ENCODE measurements at places on chromosomes 16 and 17. TPM values are rescaled to one million over a fixed set of nuclear protein-coding genes. Genes with fewer than 3 reads are reported as not detected.

Gene METTL23
- 16.4 TPM for total RNA-seq

Gene FZD2
- 18.1 TPM for total RNA-seq

Gene UMOD
- total RNA-seq = not detected

Gene KIF18B
- total RNA-seq = 0.77 TPM

Gene RNF227
- total RNA-seq = 1.7 TPM

Gene MYL4
- total RNA-seq = not detected

Gene PLA2G10
- not detected for total RNA-seq

Gene PRSS27
- total RNA-seq = 1.1 TPM

Gene CA4
- total RNA-seq = not detected

Gene SLC25A19
- 3.3 TPM for total RNA-seq

Gene EPX
- not detected for total RNA-seq

Gene CBLN1
- total RNA-seq = not detected

Gene NPIPA5
- total RNA-seq = 2.3 TPM

Gene MRPL10
- 18.0 TPM for total RNA-seq

Gene CIBAR2
- not detected for total RNA-seq

All from bronchial smooth muscle cell (primary cell).